Small intestine (tissue), 16 donors: ENCODE measurements at places on chromosomes 2 and 18.
A peak's percentile ranks its signal among the peaks of the same experiment; 100 is the strongest.

- DNase-seq: no peak
These were observed 417.9 kb downstream of the EPHA4 start for GRCh38 chr2:221154176-221154575.

- DNase-seq: no peak
These were observed 304.6 kb downstream of the ARHGAP15 start for GRCh38 chr2:143433840-143434239.

DNA sequence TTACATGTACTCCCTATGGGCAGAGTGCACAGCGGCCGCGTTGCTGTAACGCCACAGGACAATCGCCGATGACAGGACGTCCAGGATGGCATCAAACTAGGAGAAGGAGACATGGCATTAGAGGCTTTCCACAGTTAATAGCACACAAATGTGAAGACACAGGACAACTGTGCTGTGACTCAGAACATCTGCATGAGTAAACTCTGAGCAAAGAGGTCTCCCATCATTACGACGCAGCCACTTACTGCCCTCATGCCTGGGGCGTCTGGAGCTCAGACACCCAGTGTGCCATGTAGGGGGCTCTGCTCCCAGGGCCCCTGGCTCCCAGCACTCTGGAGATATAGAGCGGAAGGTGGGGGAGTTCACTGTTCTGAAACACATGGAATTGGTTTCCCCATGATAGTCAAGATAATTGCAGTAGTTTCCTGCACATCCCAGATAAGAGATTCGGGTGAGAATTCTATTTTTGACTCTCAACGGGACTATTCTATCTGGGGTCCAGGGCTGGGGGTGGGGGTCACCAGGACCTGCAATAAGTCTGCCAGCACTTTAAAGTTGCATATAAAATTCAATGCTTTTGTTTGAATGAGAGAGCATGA lies 168.1 kb downstream of the TMEM163 start:
- no peak for DNase-seq

GRCh38 chr2:14779252-14779651 lies 146.7 kb downstream of the LRATD1 start:
- DNase-seq: no peak

DNA sequence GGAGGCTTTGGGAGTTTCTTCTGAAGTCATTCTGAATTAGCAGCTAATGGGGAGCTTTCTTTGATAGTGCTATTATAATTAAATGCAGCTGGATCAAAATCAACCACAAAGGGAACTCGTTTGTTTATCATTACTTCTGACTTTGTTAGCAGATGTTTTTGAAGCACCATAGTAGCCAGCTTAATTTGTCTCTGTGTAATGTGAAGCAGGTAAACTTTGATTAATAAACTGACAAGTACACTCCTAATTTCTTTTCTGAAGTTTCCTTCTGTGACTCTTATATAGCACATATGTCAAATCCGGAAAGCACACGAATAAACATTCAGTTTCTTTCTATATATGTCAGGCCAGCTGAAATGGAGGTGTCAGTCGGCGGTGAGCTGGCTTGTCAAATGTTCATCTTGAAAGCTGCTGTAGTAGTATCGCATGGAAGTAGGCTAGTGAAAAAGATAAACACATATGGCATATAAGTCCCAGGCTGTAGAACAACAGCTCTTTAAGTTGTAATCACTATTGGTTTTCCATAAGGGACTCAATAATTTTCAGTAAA lies 451.9 kb upstream of the ZEB2 start:
- DNase-seq: no peak

DNA sequence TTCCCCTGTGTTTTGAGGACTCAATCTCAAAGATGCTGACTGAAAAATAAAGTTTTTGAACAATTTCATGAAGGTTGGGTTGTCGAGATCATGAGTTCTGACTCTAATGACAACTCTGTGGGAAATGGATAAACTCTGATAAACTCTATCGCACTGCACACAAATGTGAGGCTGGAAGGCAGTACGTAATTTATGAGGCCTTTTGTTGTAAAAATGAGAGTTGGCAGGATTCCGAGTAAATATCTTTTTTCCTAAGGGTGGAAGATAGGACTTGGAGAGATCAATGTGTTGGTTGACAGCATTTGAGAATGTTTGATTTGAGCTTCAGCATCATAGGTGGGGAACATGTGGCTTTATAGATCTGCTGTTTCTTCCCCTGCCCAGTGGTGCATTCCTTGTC lies 90.4 kb downstream of the SPTBN1 start:
- DNase-seq: peak; percentile 87

GRCh38 chr18:10424585-10425307 lies 29.7 kb upstream of the APCDD1 start:
- no peak for DNase-seq

GRCh38 chr2:154978710-154979109 lies 280.2 kb downstream of the KCNJ3 start:
- DNase-seq: no peak

- DNase-seq: no peak
These were observed 165.4 kb downstream of the MSH2 start for GRCh38 chr2:47568164-47568850.

- DNase-seq: no peak
These were observed 35.4 kb downstream of the SCN7A start for GRCh38 chr2:166458674-166459073.

DNA sequence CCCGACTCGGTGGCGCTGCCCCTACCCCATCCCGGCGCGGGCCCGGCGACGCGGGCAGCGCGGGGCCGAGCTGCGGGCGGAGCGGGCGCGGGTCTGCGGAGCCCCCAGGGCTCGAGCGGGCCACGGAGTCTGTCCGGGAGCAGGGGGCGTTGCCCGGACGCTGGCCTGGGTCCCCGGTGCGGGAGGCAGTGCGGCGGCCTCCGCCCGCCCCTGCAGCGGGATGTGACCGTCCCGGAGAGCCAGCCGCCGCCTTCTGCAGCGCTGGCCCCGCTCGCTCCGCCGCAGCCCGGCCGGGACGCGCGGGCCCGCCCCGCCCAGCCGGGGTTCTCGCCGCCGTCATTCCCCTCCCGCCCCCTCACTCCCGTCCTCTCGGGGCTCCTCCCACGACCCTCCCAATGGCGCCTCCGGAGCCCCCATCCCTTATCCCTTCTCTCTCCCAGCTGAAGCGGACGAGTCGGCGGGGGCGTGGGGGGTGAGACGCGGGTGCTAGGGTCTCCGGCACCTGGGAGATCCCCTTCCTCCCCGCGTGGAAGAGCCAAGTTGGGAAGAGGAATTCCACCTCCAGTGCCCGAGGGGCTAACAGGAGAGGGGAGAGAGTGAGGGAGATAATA lies at the start of gene FNDC4:
TSS of gene FNDC4 (minus strand) at position 257 of the 611 bp plus-strand sequence. CDS start 521 bp downstream, outside the sequence.
- peak; percentile 50 for DNase-seq

- no peak for DNase-seq
These were observed 9.0 kb downstream of the SETBP1 start for GRCh38 chr18:44689736-44690135.

DNA sequence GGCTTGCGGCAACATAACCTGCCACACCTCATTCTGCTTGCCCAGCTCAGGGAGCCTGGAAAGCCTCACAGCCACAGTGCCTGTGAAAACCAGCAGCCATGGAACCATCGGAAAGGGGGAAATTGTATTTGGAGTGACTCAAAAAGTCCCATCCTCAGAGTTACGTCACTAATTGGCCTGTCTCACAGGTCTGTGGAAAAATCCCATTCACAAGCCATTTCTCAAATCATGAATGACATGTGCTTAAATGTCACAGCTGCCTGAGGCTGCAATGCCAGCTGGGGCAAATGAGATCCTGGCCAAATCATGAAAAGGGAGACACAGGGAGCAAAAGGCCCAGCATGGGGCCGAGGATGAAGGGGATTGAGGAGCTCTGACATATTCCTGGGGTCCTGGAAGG lies 486.9 kb upstream of the RAB6C start:
- no peak for DNase-seq

- DNase-seq: no peak
These were observed 35.6 kb downstream of the HDLBP start for GRCh38 chr2:241279828-241280227.

- DNase-seq: no peak
These were observed 45.3 kb downstream of the BIN1 start for GRCh38 chr2:127061375-127062273.

GRCh38 chr2:53877556-53877955 lies 17.8 kb upstream of the GPR75 start:
- no peak for DNase-seq

GRCh38 chr2:240135706-240136012 lies 446 bp downstream of the COPS9 start:
- DNase-seq: no peak

DNA sequence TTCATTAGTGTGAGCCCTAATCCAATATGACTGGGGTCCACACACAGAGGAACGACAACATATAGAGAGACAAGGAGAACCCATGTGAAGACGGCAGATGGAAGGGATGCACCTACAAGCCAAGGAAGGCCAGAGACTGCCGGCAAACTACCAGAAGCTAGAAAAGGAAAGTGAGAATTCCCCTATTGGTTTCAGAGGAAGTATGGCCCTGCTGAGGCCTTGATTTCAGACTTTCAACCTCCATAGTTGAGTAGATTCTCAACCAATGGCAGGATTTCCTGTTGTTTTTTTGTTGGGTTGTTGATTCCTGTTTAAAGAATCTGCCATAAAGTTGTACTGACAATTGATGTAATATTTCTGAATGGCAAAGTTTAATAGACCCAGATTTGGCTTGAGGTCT lies 241.5 kb downstream of the SATB2 start:
- DNase-seq: no peak

DNA sequence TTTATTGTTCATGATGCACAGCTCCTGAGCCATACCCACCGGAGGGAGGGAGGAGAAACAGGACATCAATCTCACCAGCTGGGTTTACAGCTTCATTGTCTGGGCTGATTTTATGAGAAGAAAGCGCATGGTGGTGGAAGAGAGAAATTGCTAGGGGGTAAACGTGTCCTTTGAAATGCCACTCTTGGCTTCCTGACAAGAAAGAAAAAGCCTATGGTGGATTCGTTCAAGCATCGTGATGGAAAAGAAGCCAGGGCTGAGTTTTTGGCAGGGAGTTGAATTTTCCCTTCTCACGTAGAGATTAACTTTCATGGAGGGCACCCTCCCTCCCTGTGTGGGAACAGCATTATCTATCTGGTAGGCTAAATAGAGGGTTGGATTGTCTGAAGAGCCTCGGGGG lies 502.0 kb downstream of the SLC4A3 start:
- DNase-seq: no peak

DNA sequence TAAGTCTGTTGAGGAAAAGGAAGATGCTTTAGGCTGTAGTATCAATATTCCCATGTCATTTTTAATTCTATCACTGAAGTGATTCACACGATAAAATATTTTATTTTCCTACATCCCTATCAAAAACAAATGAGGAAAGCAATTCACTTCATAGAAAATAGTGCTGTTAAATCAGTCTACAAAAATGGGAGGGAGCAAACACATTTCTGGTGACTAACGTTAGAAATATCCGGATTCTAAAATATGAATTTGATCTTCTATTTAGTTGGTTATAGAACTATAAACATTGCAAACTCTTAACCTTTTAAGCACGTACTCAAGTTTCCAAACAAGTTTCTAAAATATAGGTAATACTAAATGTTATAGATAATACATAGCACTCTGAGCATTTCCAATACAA lies 20.8 kb downstream of the ATF2 start:
- no peak for DNase-seq

DNA sequence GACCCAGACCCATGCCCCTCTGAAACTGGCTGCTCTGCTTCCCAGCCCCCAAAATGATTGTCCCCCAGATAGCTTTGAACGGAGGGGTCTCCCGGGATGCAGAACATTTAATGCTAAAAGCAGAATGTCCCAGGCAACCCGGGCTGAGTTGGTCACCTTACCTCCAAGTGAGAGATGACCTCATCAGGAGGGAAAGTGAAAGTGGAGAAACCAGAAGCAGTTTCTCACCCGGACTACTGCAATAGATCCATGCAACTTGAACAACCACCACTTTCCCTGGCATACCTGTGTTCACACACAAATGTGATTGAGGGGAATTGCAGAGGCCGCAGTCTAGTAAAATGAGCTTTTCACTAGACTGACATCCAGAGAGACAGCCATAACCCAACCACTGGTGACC lies 75.3 kb upstream of the NPAS2 start:
- peak; percentile 57 for DNase-seq

DNA sequence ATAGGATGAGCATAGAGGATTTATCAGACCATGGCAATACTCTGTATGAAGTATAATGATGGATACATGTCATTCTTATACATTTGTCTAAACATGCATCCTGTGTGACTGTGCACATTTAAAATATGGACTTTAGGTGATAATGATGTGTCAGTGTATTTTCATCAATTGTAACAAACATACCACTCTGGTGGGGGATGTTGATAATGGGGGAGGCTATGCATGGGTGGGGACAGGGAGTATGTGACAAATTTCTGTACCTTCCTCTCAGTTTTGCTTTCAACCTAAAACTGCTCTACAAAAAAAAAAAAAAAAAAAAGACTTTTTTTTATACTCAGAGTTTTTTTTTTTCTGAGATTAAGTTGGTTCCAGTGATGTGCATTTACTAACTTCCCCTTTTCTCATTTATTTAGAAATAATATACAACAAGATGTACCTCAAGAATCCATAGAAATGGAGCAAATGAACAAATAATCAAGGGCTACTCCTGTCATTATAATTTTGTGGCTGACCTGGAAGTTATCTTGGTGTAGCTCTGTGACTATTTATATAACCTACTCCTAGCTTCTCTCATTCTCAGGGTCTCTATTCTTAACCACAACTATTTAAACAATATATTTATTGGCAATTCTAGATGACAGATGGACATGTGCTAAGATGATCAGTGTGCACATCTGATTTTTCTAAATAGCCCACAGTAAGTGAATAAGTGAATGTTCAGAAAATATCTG lies 108.9 kb upstream of the ITGA4 start:
- DNase-seq: no peak

DNA sequence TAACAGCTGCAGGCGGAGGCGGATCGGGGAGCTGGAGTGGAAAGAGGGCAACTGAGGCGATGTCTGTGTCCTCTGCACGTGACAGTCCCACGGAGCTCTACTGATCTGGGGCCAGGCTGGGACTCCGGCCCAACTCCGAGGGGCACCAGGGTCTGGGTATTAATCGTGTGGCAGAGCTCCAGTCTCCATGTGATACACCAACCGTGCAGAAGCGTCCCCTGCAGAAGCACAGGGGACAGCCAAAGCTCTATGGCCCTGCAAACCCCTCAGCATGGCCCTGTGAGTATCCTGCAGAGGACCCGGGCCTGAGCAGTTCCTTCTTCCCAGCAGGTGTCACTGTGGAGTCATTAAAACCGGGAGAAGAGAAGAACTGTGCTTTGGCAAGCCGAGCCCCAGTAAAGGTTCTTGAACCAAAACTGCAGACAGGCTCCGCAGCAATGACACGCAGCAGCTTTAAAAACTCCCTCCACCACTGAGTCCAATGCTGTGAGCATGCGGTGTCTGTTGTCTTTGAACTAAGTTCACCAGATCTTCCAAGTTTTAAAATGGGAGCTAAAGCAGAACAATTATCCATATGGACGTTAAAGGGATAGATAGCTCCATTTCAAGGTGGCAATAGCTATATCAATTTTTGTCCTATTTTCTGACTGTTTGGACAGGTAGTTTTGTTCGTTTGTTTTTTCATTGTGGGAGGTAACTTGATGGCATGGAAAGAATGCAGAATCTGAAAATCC lies 79.4 kb downstream of the TMEM182 start:
- peak; percentile 46 for DNase-seq
